ENCODE measurements at places on chromosomes 5 and 9.

GRCh38 chr5:33267801-33268200, 173.0 kb upstream of the TARS1 start:
- no peak for DNase-seq

DNA sequence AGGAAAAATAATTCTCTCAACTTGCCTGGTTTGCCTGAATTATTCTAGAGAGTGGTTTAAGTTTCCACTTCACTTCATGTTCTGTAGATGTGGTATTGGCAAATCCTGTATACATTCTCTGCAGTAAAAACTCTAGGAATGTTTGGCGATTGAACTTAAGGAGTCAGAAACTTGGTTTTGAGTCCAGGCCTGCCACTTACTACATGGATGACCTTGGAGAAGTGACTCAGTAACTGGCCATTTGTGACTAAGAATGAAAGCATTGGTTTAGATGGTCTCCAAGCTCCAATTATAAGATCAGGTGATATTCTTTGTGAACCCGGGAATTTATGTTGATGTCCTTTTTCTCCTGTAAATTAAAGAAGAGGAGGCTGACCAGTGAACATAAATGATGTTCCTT, 233.8 kb downstream of the GAS1 start:
- DNase-seq, result no peak

GRCh38 chr5:149800633-149801032, 70.5 kb downstream of the PPARGC1B start:
- DNase-seq, result peak; percentile 80

- DNase-seq, result no peak
Observed at GRCh38 chr5:113311301-113311700, 123.5 kb downstream of the TSSK1B start.

DNA sequence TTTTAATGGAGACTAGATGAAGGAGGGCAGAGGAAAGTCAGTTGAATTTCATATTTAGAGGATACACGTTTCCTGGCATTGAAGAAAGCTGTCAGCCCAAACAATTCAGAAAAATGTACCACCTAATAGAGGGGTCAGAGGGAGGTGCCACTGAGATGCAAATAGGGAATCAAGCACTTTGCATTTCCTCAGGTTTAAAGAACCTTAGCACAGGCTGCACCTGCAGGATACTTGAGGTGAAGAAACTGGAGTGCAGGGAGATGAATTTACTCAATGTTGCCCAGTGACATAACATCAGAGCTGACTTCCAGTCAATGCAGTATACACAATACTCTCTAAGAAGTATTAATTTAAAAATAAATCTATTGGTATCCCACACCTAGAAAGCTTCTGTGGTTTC, 67.0 kb upstream of the MAST4 start:
- DNase-seq, result no peak

GRCh38 chr5:137619191-137619870, 116.6 kb downstream of the KLHL3 start:
- DNase-seq, result peak; percentile 63

- DNase-seq, result no peak
Observed at GRCh38 chr5:173712609-173713175, 96.2 kb upstream of the BOD1 start.

GRCh38 chr9:2345013-2345412, 276.6 kb upstream of the VLDLR start:
- DNase-seq, result no peak

DNA sequence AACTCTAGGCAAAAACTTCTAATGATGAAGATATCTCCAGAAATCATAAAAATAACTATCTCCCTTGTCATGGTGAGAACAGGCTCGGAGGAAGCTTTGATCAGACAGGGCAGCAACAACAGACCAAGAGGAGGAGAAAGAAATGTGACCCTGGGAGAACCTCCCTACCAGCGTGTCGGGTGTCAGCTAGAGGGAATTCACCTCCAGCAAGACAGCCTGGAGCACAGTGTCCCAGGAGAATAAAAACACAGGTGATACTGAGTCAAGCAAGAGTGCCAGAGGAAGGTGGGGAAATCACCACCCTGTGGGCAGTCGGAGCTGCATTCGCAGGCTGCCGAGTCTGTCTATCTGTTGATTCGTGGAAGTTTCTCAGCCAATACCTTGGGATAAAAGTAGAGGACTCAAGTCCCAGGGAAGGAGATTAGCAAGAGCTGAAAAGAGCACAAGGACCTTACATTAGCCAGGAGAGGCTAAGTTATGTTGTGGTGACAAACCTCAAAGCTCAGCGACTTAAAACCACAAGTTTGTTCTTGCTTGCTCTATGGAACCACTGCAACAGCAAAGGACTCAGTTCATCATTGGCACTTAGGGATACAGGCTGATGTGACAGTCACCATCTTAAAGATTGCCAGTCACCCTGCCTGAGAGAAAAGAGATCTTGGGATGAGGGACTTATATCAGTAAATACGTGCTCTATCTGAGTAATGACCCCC, 598.3 kb downstream of the CCDC171 start:
- DNase-seq, result no peak

Measured in NCI-H510A treated with DMSO at 0.1 percent for 48 hours (cell line).